Effector CD8-positive, alpha-beta T cell (primary cell): ENCODE measurements at places on chromosomes 11 and 22.

DNA sequence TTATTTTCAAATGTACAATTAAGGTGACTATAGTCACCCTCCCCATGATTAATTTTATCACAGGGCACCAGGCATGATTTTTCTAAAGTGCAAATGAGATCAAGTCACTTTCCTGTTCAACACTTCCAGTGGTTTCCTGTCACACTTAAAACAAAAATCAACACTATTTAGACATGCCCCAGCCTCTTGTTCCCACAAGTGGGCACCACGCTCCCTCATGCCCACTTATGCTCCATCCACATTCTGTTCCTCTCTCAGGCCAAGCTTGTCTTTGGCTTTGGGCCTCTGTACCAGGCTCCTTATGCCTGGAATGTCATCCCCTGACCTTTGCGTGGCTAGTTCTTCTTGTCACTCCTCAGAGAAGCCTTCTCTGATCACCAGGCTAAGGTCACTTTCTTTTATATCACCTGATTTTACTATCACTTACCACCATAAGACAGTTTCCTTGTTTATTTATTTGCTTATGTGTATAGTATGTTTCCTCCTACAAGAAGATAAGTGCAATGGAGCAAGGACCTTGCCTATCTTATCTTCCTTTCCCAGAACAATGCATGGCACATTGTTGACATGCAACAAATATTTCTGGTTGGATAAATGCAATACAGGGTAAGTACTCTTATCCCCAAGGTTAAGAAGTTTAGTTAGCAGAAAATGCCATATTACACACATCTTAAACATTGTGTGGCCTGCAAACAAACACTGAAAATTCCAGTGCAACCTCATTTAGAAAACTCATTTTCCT lies 50.9 kb upstream of the PANX1 start:
- DNase-seq: no peak

DNA sequence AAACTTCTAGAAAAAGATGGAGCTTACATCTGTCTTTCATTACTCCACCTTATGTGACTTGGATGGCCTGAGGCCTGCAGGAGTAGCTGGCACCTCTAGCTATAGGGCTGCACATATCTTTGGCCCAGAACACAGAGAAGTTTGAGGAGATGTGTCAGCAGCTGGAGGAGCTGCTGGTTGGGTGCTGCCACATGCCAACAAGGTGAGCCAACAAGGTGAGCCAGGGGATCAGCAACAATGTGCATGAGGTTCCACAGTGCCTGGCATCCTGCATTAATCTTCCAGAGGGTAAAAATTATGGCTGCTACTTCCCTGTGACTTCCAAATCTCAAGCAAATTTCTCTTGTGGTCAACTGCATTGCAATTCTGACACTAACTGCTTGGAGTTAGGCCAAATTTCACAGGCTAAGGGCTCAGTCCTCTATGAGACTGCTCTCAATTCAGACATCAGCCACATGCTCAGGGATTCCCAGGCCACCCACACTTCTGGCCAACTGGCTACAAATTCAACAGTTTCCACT lies 16.0 kb downstream of the RBM7 start:
- no peak for DNase-seq

DNA sequence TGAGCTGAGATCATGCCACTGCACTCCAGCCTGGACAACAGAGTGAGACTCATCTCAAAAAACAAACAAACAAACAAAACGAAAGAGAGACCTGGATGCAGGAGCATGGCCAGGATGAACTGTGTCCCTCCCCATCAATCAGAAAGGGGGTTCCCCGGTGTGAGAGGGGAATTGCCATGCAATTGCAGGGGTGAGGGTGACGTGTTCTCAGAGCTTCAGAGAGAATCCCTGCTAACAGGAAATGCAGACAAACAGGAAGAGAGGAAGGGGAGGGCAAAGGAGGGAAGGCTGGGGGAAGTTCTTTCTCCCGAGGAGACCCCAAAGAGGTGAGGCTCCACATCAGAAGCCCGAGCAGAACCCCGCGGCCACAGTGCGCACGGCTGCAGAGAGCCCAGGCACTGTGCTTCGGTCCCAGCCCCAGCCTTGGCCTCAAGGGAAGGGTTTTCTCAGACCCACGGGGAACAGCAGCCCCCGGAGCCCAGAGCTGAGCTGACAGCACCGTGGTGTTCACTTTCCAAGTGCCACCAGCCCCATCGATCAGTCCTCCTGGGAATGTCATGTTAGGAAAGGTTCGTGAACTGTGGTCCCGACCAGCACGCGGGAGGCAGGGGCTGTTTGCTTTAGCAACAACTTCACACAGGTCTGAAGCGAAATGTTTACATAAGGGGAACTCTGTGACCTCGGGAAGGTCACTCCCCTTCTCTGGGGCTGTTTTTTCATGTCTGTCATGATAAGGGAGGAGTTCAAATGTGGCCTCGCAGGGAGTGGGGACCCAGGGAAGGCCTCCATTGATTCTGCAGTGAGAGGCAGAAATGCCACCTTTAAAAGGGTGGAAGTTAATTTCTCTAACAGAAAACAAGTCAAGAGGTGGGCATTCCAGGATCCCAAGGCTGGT lies 108.0 kb upstream of the ANO1 start:
- DNase-seq: no peak

DNA sequence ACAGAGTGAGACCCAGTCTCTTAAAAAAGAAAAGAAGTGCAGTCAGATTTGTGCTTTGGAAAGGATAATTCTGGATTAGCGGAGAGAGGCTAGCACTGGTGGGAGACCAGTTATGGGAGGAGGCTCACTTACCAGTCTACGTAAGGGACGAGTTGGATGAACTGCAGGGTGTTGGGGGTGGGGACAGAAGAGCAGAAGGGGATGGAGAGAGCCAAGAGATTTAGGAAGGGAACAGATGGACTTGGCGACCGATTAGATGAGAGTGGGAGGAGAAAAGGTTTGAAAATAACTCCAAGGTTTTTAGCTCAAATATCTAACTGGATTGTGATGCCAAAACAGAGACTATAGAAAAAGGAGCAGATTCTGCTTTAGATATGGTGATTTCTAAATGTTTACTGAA lies 81.4 kb downstream of the SFI1 start:
- no peak for DNase-seq

DNA sequence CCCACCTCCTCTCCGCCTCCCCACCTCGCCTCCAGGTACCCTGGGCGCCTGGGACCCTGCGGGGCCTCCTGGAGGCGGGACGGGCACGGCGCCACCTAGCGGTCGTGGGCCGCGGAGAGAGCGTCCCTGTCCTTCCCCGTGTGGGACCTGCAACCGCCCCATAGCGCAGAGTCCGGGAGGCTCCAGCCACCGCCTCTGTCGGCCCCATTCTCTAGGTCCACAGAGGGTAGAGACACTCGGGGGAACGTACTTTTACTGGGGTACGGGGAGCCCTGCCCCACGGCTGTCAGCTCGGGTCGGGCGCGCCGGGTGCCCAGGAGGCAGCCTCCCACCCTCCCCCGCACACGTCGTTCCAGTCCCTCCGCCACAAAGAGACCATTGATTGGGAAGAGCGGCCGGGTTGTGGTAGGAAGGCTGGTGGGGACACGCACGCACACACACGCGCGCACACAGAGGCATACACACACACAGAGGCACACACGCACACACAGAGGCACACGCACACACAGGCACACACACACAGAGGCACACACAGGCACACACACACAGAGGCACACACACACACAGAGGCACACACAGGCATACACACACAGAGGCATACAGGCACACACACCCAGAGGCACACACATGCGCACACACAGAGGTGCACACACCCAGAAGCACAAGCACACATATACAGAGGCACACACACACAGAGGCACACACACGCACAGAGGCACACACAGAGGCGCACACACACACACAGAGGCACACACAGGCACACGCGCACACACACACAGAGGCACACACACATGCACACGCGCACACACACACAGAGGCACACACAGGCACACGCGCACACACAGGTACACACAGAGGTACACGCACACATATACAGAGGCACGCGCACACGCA lies 12.6 kb upstream of the NECTIN1 start:
- peak; percentile 43 for DNase-seq

DNA sequence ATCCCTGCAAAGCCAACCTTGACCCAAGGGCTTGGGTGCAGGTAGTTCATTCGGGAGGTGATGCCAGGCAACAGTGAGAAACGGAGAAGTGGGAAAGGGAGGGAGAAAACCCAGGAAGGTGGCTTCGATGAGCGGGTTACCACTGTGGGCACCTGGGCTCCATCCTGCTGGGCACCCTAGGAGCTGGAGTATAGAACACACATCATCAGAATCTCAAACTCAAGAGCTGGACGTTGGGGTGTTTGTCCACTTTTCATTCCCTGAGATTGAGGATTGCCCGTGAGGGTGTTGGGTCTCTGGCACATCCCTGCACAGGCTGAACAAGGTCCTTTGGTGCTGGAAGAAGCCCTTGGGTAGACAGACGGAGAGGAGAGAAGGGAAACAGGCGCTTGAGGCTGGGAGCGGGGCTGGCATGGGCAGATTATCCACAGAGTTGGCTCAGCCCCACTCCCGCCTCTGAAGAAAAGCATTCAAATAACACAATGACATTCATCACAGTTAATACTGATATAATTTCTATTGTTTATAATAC lies 70.4 kb downstream of the LRRC32 start:
- no peak for DNase-seq

DNA sequence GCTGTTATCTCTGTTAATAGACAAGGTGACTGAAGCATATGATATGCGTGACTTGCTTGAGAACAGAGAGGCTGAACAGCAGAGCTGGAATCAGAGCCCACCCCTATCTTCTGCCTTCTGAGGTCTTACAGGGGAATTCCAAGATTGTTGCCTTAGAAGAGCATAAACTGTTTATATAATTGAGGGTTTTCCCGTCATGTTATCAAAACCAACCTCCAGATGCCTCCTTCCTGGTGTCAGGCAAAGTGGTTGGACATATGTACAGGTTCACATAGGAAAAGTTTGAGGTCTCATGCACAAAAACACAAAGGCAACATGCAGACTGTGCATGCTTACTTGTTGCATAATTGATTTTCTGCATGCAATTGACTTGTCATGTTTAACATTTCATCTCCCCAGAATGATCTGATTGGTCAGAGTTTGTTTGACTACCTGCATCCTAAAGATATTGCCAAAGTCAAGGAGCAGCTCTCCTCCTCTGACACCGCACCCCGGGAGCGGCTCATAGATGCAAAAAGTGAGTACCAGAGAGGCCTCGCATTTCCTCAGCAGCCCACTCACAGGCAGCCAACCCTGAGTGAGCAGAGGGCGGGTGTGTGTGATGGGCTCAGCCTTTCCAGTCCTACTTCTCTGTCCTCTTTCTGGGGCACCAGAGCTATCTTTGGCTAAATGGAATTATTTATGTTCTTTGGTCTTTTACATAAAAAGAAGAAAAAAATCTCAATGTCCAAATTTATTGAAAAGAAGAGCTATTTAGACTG lies 88.9 kb downstream of the BMAL1 start:
- no peak for DNase-seq

GRCh38 chr22:50313600-50313999 lies 6.2 kb upstream of the PLXNB2 start:
- DNase-seq: no peak

GRCh38 chr11:134363592-134363991 lies 31.8 kb downstream of the GLB1L2 start:
- DNase-seq: no peak

- DNase-seq: no peak
Measured at GRCh38 chr11:117771197-117771596, 25.8 kb downstream of the DSCAML1 start.

DNA sequence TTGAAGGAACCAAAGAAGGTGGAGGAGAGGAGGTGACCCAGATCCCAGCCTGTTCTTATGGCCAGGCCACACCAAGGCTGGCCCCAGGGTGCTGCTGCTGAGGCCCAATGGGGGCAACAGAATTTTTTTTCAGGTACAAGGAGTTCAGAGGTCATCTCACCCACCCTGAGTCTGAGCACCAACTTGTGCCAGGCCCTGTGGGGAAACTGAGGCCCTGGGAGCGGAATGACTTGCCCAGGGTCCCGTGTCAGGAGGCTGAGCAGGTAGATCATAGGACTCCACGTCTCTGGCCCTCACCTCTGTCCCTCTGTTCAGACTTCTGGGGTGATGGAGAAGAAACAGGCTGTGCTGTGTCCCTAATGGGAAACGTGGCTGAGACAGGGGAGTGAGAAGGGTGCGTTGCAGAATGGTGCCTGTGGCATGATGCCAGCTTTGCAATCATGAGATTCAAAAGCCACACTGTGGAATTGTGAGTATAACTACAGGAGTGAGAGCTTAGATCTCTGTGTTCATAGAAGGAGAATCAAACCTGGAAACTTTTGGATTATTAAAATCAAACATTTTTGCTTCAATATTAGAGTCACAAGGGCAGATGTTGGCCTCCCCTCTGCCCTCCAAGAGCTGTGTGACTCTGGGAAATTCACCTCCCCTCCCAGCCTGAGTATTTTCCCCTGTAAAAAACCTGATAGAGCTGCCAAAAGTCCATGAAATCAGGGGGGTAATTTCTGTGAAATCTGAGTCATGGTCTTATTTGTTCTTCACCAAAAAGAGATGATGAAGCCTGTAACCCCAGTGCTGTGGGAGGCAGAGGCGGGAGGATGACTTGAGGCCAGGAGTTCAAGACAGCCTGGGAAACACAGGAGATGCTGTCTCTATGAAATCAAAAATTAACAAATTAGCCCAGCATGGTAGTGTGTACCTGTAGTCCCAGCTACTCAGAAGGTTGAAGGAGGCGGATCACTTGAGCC lies 874 bp downstream of the APOL1 start:
- DNase-seq: no peak

GRCh38 chr11:61999141-61999975 lies 31.9 kb upstream of the FTH1 start:
- no peak for DNase-seq

GRCh38 chr11:67344264-67344663 lies 9.1 kb downstream of the POLD4 start:
- DNase-seq: no peak

GRCh38 chr11:67290801-67291200 lies 1.7 kb downstream of the ANKRD13D start:
- no peak for DNase-seq

DNA sequence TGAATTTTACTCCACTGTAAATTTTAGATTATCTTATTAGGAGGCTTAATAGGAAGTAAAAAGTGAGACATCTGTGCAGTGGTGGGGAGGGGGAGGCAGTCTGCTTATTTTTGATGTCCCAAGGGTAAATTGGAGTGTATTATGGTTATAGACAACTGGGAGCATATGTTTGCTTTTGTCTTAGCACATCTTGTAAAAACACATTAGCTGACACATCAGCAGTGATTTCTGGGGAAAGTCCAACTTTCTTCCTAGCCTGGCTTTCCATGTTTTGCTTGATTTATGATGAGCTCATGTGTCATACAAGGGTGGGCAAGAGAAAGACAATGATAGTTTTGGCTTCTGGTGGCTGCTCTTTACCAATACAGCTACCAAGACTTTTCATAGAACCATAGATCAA lies 4.0 kb downstream of the ANO3 start:
- DNase-seq: no peak
